Osteocyte (in vitro differentiated cells): ENCODE measurements at places on chromosomes 1 and 21. TPM values are rescaled to one million over a fixed set of nuclear protein-coding genes. Genes with fewer than 3 reads are reported as not detected.

The AURKAIP1 gene
- 116 and 120 TPM in 2 replicates for total RNA-seq

The MYOM3 gene
- not detected in 2 replicates for total RNA-seq

The ADARB1 gene
- total RNA-seq = 126 and 130 TPM in 2 replicates

The FMO4 gene
- 4.0 and 4.1 TPM in 2 replicates for total RNA-seq

The CD53 gene
- not detected in 2 replicates for total RNA-seq

The NUP210L gene
- total RNA-seq = not detected in 2 replicates

GRCh38 chr1:172900376-172900997, 150.3 kb downstream of the TNFSF18 start:
- DNase-seq = no peak

GRCh38 chr1:1290238-1290731, 10.0 kb downstream of the SCNN1D start:
- DNase-seq = no peak

- DNase-seq = peak; percentile 89
These were observed 12.6 kb downstream of the PIGP start for GRCh38 chr21:37060296-37060695.

GRCh38 chr1:55284856-55285255, 69.7 kb upstream of the USP24 start:
- no peak for DNase-seq

GRCh38 chr1:8015036-8015808, 10.9 kb downstream of the ERRFI1 start:
- DNase-seq = no peak

DNA sequence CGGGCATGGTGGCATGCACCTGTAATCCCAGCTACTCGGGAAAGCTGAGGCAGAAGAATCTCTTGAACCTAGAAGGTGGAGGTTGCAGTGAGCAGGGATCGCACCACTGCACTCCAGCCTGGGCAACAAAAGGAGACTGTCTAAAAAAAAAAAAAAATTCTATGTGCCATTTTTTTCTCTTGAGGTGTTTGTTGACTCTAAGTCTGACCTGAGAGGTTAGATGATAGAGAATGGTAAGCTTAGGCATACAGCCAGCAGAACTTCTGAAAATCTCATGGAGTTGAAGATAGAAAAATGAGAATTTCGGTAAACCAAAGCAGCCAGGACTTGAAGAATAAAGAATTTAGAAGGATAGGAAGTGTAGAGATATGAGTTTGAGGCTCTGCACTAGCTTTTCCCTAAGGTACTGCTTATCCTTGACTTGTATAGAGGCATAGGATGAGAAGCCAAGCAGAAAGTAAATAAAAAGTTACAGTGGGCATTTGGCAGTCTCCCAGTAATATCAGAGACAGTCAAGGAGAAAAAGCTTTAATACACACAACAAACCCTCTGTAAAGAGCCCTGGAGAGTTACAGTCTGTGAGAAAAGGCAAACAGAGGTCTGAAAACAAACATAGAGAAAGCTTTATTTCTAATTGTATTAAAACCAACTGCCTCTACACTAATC, 24.3 kb downstream of the F13B start:
- DNase-seq = no peak

GRCh38 chr21:26461500-26461899, 111.6 kb downstream of the CYYR1 start:
- no peak for DNase-seq

DNA sequence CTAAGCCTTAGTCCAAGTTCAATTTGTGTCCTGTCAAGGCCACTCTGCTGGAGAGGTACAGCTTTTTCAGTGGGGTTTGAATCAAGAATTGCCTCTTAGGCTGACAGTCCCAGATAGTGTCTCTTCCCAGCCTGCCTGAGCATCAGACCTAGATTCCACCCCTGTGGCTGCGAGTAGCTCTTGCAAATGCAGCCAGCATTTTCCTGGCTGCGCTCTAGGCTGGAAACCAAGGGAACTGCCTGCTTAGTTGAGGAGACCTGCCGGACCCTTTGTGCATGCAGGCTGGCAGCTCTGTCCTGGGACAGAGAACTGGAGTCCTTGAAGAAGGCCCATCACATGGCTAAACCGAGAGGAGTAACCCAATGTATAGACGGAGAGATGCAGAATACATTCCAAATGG, 293.7 kb downstream of the PCP4 start:
- DNase-seq = peak; percentile 65

- no peak for DNase-seq
These were observed 10.5 kb downstream of the PADI3 start for GRCh38 chr1:17259233-17259873.

DNA sequence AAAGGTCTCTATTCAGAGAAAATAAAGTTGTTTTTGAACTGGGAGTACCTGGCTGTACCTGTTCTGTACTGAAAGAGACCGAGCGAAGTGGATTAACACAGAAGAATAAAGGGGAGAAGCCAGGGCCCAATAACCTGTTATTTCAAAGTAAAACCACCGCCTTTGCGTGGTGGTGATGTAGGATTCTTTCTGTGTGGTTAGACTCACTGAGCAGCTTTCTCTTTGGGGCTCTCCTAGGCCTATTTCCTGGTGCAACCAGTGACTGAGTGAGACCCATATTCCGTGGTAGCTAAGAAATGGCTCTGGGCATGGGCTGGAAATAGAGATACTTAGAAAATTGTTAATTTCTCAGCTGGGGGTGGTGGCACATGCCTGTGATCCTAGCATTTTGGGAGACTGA, 99.9 kb downstream of the XCL2 start:
- no peak for DNase-seq

GRCh38 chr1:212686069-212686468, 13.6 kb downstream of the BATF3 start:
- peak; percentile 40 for DNase-seq

DNA sequence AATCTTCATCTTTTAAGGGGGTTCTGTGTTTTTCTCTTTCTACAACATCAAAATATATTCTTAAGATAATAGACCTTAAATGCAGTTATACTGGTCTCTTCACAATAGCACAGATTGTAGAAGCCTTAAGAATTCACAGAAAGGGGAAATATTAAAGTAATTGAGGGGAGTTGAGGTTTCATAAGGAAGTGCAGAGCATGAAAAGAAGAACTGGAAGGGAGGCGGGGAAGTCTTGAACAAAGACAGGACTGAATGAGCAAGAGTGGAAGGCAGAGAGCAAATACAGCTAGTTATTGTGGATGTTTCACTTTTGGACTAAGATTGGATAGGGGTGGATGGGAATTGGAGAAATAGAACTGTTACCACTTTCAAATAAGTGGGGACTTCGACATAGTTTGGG, 67.7 kb downstream of the PTGER3 start:
- no peak for DNase-seq

DNA sequence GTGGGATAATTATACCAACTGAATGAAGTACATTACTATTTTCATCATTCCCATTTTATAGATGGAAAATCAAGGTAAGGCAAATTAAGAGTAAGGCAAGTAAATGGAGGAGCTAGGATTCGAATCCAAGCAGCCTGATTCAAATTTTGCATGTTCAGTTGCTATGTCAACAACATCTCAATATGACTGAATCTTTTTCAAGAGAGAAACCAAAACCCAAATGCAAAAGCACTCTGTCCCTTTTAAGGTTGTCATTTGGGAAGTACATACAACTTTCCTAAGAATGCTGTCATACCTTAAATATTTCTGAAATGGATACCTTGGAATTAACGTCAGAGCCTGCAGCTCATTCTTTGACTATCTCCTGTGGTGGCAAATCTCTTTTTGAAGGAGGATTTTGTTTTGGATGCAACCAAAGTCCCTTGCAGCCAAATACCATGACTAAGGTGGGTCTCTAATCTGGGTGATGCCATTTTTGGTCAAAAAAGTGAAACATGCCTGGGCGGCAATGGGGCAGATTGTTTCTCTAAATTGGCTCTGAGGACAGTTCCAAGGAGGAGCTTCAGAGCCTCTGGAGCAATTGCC, 25.4 kb downstream of the ADAMTS1 start:
- no peak for DNase-seq

DNA sequence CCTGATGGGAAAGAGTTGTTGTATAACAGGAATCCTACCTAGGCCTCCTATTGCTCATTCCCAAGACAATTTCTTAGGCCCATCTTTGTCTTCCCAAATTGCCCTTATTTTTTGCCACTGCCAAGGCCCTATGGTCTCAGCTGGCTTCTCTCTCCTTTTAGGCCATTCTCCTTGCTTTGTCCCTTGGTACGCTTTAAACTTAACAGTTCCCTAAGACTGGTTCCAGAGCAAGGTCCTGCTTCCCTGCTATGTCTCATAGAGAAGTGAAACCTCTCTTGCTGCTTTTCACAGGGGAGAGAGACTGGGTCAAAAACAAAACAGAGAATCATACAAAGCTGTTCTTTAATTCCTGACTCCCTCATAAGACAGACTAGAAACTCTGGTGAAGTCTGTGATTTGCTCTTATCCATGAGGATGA, 77.1 kb downstream of the XCL2 start:
- no peak for DNase-seq
